Dorsolateral prefrontal cortex (tissue), 122 donors: ENCODE measurements at places on chromosomes 6 and 20.

GRCh38 chr20:13180986-13181889 lies 39.8 kb upstream of the ISM1 start:
- DNase-seq, result no peak

DNA sequence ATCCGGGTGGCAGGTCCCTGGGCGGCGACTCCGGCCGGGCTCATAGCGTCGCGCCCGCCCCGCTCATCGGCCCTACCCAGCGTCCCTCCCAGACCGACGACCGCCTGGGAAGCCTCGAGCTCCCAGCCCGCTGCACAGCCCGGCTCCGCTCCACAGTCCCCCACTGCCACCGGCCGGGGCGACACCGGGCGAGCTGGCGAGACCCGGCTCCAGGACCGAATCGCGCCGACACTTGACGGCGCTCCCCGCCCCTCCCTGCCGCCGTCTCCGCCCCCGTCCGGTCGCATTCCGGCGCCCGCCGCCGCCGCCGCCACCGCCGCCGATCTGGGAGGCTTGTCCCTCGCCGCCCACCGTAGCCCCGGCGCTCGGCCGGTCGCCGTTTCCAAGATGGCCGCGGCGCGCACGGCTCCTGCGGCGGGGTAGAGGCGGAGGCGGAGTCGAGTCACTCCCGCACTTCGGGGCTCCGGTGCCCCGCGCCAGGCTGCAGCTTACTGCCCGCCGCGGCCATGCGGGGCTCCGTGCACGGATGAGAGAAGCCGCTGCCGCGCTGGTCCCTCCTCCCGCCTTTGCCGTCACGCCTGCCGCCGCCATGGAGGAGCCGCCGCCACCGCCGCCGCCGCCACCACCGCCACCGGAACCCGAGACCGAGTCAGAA lies at the start of gene MAP3K4:
MAP3K4 (plus strand) TSS at position 364 of the 655 bp plus-strand sequence; CDS start at position 527, 163 bp downstream.
- peak; percentile 79 for DNase-seq

- DNase-seq, result no peak
Measured at GRCh38 chr6:52020945-52021570, 66.4 kb downstream of the PKHD1 start.

- no peak for DNase-seq
Measured at GRCh38 chr20:3651204-3651962, 11.8 kb downstream of the GFRA4 start.

DNA sequence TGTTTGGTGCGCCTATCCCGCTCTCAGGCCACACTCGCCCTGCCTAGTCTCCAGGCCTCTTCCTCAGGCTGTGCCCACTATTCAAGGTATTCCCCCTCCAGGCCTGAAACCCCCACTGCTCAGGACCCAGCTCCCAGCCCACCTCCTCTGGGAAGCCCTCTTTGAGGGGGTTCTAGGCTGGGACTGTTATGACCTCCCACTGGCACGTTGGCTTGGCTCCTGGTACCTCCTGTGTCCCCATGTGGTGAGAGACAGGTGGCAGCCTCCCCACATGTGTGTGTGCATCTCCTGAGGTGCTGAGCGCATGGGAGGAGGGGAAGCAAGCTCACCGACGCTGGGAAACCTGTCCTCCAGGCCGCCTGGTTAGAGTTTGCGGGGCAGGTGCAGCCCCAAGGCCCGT lies 82.5 kb downstream of the EDN3 start:
- DNase-seq, result no peak

GRCh38 chr20:50625986-50626677 lies 65.2 kb downstream of the RIPOR3 start:
- DNase-seq, result no peak

- no peak for DNase-seq
Measured at GRCh38 chr20:63290677-63291472, 2.1 kb upstream of the COL20A1 start.

DNA sequence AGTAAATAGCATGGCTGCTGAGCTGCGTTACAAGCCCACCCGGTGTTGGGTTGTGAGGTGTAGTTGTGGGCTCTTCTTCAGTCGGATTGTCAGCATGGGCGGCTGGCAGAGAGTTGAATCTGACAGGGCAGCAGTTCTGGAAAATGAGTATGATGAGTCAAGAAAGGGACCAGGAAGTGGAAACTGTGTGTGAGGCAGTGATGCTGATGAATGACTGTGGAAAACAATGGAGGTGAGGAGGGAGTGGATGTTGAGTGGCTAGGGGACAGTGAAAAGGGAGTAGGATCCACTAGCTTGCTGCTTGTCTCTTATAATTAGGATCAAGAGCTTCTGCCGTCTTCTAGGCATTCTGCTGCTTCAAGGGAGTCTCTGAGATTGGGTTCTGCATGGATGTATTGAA lies 154.3 kb downstream of the ESR1 start:
- no peak for DNase-seq

GRCh38 chr6:151716526-151716932 lies 91.0 kb upstream of the ESR1 start:
- DNase-seq, result no peak

DNA sequence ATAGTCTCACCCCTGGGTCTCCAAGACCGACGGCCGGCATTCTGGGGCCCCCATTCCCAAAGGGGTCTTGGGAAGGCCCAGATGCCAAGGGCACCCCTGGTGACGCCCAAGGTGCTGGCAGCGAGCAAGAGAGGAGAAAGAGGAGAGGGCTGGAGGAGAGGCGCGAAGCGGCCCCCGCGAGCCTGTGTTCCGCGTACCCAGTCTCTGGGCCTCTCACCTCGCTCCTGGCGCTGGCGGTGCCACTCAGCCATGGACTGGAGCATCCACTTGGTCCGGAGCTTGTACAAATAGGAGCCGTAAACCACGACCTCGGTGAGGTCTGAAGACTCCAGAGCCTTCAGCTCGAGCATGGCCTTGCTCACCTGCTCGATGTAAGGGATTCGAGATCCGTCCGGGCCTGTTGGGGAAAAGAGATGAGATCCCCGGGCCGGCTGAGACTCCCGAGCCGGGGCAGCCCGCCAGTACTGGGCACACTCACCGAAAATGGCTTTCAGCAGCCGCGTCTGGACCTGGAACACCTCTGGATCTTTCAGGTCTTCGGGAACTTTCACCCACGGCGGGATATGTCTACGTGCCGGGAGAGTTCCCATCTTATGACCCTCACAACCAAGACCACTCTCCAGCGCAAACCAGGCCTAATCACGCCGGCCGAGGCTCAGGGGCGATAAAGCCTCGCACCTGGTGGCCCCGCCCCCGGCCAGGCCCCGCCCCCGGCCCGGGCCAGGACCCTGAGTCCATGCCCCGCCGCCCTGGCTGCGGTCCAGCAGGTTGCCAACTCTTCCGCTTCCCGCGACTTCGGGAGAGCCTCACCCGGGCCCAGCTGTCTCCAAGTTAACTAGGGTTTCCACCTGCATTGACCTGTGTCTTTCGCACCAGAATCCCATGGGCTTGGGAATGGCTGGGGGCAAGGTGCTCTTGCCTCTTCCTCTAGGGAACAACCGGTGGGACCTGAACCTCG lies at the start of gene DPPA5:
DPPA5 (minus strand) TSS at position 641 of the 958 bp plus-strand sequence; CDS start at position 590, 51 bp downstream.
- DNase-seq, result no peak

- no peak for DNase-seq
Measured at GRCh38 chr6:25193460-25194171, 85.6 kb upstream of the CARMIL1 start.

- DNase-seq, result no peak
Measured at GRCh38 chr6:17318435-17319165, 37.4 kb downstream of the RBM24 start.

DNA sequence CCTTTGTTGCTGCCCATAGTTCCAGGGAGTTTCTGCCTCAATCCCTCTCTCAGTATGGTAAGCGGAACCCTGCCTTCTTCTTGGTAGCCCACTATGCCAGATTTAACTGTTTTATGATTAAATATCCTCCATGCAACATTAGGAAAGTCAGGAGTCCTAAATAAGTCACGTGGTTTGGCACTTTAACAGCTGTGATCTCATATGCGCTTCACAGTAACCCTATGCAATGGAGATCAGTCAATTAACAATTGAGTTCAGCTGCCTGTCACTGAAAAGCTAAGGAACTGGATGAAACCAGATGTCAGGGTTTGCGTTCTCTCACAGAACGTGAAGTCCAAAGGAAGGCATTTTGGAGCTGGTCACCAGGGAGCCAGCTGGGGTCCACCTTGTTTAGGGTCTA lies 81.6 kb downstream of the PSMB1 start:
- no peak for DNase-seq

DNA sequence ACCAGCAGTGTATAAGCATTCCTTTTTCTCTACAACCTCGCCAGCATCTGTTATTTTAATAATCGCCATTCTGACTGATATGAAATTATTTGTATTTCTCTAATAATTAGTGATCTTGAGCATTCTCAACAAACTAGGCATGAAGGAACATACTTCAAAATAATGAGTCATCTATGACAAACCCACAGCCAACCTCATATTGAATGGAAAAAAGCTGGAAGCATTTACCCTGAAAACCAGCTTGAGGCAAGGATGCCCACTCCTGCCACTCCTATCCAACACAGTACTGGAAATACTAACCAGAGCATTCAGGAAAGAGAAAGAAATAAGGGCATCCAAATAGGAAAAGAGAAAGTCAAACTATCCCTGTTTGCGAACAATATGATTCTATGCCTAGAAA lies 390.6 kb upstream of the ID4 start:
- no peak for DNase-seq

GRCh38 chr6:159063549-159063948 lies 18.8 kb upstream of the TAGAP start:
- no peak for DNase-seq

DNA sequence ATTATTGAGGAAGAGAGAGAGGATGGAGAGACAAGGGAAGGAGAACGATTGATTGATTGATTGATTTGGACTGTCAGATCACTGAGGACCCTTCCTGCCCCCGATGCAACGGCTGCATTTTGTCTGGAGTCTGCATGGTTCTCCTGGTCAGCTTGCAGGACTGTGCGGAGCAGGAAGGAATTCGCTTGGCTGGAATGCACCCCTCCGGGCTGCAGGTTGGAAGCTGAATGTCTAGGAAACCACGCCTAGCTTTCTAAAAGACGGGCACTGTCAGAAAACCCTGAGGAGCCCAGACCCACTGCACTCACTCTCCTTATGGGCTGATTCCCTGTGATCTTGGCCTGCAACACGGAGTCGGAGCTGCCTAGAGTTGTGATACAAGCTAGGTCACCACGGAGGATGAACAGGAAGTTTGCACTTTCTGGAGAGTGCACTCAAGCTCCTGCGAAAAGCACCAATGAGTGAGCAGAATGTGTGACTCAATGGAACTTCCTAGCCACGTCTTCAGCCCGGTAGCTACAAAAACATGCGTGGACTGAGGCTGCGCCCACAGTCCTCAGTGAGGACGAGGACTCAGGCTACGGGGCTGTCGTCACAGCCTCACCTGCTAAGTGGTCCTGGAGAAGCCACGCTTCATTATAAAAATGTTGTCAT lies 14.4 kb downstream of the DACT2 start:
- no peak for DNase-seq

- no peak for DNase-seq
Measured at GRCh38 chr6:4017058-4017739, 61.7 kb downstream of the FAM217A start.
